Ascending aorta (tissue), 2 donors: ENCODE measurements at places on chromosomes 7 and 10.
A peak's percentile ranks its signal among the peaks of the same experiment; 100 is the strongest.

DNA sequence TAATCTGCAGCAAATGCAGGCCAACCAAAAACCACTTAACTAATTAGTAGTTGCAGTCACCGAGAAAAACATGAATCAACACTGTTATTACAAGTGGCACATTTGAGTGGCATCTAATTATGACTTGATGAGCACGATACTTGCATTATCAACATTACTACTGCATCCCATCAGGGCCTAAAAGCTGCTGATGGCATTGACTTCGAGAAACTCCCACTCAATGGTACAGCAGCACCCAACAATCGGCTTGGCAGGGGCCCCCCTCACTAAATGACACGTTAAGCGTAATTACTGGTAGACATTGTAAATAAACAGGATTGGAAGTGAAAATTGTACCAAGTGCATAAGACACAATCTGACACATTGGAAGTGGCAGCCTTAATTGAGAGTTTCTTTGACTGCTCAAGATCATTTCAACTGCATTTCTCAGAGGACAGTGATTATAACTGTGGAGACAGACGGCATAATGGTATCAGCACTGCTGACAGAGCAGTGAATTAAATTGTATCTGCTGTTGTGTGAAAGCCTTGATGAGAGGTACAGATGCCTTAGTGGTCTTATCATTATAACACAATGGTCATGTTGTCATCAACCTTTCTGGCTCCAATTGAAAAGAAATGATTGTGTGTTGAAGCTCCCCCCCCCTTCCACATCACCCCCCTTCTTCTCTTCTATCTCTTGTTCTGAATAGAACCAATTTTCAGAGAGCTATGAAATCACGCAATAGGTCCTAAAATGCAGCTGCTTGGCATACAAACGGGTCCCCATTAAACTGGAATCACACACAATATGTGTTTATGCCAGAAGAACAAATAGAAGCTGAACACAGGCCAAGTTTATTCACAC, 43.4 kb downstream of the SHTN1 start:
- no peak for DNase-seq

DNA sequence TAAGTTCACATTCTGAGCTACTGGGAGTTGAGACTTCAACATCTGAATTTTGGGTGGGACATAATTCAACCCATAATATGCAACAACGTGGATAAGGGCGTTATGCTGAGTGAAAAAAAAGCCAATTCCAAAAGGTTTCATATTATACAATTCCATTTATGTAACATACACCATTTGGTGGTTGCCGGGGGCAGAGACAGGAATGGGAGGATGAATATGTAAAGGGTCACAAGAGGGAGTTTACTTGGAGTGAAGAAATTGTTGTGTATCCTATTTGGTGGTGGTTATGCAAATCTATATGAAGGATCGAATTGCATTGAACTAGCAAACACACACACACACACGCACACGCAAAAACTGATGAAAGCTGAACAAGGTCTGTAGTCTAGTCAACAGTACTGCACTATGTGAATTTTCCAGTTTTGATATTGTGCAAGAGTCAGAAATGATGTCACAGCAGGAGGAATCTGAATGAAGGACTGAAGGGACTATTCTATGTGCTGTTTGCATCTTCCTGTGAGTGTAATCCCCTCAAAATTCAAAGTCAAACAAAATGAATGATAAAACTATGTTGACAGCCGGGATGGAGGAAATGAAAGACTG, 249.2 kb upstream of the HABP2 start:
- no peak for DNase-seq

DNA sequence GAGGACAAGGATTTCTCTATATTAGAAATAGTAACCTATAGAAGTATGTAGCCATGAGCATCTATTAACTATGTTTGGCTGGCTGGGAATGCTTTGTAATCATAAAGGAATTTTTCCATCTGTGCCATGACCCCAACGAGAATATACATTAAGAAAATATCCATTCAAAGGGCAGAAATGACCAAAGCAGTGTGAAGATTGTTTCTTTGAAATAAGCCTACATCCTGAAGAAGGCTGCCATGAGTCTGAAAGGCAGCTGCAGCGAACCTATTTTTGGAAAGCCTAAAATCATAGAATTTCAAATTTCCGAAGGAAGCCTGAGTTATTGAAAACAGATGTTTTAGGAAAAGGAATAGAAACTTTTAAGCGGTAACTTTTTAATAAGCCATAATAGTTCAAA, 244.2 kb upstream of the FOXK1 start:
- no peak for DNase-seq

GRCh38 chr7:85714043-85714578, 527.3 kb upstream of the SEMA3D start:
- no peak for DNase-seq

- DNase-seq, result peak; percentile 40
These were observed 43.5 kb upstream of the LEP start for GRCh38 chr7:128197589-128197988.

GRCh38 chr10:9297580-9297979, 1243.1 kb downstream of the GATA3 start:
- DNase-seq, result no peak

DNA sequence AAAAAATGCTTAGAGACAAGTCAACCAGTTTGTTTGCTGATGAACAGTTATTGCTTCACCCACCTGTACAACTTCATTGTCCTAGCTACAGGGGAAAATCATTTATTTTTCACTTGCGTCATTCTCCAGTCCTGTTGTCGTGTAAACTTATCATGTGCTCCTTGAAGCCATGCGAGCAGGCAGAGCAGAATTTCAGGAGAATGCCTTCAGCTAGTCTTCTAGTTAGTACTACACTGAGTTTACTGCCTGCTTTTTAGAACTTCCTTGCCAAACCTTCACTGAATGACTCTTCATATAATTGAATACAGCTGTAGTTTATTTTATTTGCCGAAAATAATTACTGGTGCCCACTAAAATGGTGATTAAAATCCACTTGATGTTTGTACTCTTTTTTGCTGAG, 15.6 kb downstream of the RPA3 start:
- DNase-seq, result no peak

- no peak for DNase-seq
These were observed 46.1 kb upstream of the SEPTIN7 start for GRCh38 chr7:35754741-35755140.

GRCh38 chr10:31974434-31975124, 45.9 kb upstream of the ARHGAP12 start:
- no peak for DNase-seq

DNA sequence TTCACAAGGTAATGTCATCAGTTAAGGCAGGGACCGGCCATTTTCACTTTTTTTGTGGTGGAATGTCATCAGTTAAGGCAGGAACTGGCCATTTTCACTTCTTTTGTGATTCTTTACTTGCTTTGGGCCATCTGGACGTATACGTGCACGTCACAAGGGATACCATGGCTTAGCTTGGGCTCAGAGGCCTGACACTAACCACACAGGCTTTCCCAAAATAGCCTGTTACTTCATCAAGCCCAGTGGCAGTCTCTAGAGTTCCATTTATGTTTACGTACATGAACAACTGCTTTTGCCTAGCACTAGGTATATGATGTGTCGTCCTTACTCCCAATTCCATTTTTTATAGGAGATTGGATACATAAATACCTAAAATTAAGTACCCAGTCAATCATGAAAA, 237.9 kb downstream of the C7orf25 start:
- DNase-seq, result no peak

DNA sequence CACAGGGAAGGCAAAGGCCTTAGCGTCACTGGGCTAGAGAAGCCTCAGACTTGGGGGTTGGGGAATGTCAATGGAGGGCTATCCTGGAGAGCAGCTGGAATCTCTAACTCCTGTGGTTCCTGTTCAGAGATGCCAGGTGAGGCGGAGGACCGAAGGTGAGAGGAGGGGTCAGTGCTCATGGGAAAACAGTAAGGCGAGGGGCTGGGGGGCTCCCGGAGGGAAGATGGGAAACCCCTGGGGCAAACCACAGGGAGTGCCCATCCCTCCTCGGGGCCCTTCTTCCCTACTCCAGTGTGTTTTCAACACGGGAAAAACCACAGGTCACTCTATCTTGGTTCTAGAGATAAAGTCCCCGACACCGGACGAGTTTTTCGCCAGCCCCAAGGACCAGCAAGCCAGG, 3.3 kb downstream of the LRCH4 start:
- no peak for DNase-seq

DNA sequence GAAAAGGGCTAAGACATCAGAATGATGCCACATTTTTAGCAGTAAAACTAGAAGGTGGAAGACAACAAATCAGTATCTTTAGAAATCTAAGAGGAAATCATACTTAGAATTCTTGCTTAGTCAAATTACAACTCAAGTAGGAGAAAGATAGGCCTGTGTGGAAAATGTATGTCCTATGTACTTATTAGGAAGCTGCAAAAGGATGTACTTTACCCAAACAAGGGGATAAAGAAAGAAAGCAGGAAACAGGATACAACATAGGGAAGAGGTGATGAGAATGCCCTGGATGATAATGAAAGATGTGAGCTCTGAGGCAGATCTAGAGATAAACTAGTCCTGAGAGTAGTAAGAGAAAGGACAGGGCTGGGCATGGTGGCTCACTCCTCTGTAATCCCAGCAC, 54.9 kb downstream of the RNLS start:
- DNase-seq, result no peak

DNA sequence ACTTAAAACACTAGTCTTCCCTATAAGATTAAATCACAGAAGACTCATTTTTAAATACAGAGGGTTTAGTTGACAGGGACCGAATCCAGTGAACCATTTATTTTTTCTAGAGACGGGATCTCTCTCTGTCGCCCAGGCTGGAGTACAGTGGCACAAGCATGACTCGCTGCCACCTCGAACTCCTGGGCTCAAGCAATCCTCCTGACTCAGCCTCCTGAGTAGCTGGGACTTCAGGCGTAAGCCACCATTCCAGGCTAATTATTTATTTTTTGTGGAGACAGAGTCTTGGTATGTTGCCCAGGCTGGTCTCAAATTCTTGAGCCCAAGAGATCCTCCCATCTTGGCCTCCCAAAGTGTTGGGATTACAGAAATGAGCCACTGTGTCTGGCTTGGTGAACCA, 20.9 kb upstream of the LYZL1 start:
- no peak for DNase-seq

DNA sequence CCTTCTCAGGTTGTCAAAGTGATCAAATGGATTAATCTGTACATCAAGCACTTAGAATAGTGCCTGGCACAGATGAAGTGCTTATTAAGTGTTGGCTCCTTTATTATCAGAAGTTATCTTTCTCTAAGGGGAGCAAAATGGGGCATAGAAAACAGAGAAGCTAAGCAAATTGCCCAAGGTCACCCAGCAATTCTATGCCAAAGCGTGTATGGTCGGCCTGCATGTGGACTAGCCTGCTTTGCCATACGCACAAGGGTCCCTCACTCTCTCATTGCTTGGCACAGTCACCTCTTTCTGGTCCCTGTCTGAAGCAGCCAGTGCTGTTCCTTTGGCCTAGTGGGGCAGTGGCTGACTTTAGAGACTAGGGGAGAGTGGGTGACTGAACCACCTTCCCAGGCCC, 45.3 kb downstream of the CDH23 start:
- DNase-seq, result no peak

GRCh38 chr10:4596951-4597350, 229.1 kb upstream of the AKR1E2 start:
- no peak for DNase-seq

GRCh38 chr7:144628176-144628575, 207.7 kb downstream of the TPK1 start:
- DNase-seq, result no peak

- no peak for DNase-seq
These were observed 223.9 kb downstream of the TCERG1L start for GRCh38 chr10:131087464-131088215.

DNA sequence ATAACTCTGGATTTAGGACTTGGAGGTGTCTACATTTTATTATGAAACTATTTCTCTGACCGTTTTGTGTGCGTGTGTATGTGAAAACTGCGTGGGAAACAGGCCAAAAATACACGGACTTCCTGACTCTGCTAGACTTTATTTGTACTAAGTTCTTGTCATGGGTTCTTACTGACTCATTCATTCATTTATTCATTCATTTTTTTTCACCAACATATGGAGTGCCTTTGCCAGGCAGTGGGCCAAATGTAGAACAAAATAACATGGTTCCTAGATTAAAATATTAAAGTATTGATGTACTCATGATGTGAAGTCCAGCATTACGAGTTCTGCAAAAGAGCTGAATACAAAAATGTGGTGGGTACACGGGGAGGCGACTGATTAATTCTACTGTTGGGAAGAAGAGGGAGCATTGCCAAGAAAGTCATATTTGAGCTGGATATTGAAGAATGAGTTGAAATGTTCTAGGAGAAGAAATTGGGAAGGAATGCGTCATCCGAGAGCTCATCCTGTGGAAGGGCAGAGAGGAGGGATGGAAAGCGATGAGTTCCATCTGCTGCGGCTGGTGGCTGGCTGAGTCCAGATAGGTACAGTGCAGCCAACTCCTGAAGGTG, 24.6 kb downstream of the CACNB2 start:
- no peak for DNase-seq

DNA sequence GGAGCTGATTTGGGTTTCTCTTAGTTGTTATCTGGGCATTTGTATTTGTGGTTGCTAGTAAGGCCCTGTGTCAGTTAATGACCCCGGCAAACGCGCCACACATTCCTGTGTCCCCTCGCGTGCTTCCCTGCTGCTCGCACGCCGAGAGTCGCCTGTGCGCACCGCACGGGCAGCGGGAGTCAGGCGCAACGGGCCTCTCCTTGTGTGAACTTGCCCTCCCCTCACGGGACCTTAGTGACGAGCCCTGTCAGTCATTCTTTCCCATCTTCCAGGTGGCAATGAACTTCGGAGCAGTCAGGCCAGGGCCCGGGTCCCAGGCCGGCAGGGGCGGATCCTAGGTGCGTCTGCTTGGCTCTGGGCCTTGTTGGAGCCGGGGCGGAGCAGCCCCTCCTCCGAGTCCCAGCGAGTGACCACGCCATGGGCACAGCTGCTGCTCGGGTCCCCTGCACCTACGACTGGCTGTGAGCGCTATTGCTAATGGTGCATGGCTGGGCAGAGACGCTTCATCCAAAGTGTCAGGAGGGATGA, 12.4 kb upstream of the PRKAR1B start:
- DNase-seq, result no peak

- no peak for DNase-seq
These were observed 31.5 kb downstream of the MBL2 start for GRCh38 chr10:52740913-52741675.

- no peak for DNase-seq
These were observed 82.7 kb downstream of the PLCE1 start for GRCh38 chr10:94076325-94076841.

- DNase-seq, result no peak
These were observed 1.1 kb upstream of the ARHGAP22 start for GRCh38 chr10:48605786-48606529.

- DNase-seq, result no peak
These were observed 27.9 kb upstream of the CCDC7 start for GRCh38 chr10:32417911-32418547.

GRCh38 chr7:122913608-122914007, 27.3 kb upstream of the CADPS2 start:
- DNase-seq, result no peak

GRCh38 chr7:67438913-67439505, 442.4 kb downstream of the TYW1 start:
- no peak for DNase-seq
